Activated CD8-positive, alpha-beta memory T cell treated with anti-CD3 and anti-CD28 coated beads for 4 hours (primary cell): ENCODE measurements at places on chromosomes 12 and 14.

GRCh38 chr14:91167380-91167770, 53.5 kb downstream of the DGLUCY start:
- no peak for DNase-seq

- DNase-seq: no peak
Measured at GRCh38 chr12:91225316-91225715, 42.7 kb upstream of the DCN start.

- DNase-seq: no peak
Measured at GRCh38 chr14:94054936-94055335, 26.1 kb downstream of the DDX24 start.

- DNase-seq: no peak
Measured at GRCh38 chr12:118237052-118237665, 101.2 kb downstream of the PEBP1 start.

DNA sequence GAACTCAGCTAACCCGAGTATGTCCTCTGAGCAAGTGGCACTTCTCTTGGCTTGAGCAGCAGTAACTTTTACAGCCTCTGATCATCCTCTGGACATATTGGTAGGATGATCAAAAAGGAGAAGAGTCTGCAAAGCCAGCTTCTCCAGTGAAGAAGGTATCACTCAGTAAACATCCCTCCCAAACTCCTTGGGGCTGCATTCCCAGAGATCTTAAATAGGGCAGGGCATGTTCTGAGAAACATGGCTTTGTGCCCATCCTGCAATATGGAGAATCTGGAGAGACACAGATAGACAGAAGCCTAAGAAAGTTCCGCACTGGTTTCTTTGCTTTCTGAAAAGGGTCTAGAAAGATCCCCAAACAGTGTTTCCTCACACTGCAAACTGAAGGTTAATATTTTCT, 65.4 kb downstream of the RBM19 start:
- DNase-seq: no peak

DNA sequence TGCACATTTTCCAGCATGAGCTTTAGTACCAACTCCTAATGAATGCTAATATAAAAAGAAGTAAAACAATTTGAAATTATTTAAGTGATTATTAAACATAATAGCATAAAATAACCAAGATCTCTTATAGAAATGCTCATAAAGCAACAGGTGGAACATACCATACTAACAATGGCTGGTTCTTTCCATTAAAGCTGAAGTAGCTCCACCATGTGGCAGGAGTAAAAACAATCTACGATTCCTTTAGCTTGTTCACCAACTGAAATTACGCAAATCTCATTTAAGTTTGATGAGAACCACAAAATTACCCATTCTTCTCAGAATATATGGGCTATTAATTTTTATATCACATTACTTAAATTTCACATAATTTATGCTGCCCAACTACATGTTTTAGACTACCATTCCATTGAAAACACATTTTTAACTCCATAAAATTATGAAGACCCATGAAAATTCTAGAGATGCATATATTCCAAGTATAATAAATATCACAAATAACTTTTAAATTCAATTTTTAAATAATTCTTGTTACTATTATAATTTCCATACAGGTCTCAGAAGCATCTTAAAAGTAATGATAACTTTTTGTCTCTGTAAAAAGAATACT, 213.6 kb downstream of the DAD1 start:
- no peak for DNase-seq

GRCh38 chr14:52233693-52234092, 33.8 kb upstream of the PTGDR start:
- DNase-seq: no peak

DNA sequence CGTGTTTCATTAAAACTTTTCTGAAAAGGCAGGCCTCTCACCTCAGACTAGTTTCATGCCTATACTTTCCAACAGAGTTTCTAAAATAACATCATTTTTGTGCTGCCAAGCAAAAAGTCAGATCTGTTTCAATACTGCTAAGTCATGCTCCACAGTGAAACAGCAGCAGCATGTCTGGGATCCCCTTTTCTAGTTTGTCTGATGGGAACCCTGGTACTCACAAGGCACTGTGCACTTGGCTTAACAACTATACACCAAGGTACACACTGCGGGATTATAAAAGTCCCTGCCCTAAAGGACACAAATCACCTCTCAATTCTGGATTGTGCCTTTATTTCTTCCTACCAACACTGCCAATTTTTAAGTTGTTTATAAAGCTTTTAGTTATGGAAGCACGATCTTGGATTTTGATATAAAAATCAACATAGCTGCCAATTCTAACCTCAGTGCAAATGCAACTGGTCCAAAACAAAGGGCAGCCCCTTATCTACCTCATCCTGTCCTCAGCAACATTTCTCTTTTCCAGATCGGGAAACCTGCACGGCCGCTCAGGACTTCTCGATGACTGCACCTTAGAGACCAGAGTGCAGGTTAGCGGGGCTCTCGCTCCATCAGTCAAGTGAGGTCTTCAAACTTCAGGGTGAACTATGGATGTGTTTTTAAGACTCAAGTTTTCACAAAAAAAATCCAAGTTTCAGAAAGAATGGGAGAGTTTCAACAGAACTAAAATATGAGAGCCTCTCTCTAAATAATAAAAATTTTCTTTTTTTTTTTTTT, 1.7 kb upstream of the EIF5 start:
- DNase-seq: no peak

GRCh38 chr12:40144023-40144422, 38.1 kb upstream of the SLC2A13 start:
- no peak for DNase-seq

DNA sequence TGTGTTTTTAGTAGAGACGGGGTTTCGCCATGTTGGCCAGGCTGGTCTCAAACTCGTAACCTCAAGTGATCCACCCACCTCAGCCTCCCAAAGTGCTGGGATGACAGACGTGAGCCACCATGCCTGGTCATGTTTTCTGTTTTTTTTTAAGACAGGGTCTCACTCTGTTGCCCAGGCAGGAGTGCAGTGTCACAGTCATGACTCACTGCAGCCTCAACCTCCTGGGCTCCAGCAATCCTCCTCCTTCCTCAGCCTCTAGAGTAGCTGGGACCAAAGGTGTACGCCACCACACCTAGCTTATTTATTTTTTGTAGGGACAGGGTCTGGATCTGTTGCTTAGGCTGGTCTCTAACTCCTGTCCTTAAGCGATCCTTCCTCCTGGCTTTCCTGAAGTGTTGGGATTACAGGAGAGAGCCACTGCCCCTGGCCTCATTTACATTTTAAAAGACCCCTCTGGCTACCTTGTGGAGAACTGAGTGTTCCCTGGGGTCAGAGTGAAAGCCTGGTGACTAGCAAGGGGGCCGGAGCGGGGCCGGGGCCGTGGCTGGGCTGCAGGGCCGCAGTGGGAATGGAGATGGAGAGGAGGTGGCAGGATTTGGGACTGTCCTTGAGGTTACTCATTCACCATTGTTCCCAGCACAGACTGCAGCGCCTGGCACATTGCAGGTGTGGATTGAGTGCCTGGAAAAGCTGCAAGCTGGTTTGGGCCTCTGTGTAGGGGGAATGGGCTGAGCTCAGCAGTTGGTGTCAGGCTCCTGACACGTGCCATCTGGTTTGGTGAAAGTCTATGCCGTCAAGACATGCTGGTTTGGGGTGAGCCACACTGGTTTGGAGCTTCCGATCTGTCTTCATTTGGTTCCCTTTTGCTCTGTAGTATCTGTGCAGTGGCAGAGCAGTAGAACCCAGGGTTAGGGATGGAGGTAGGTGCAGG, 18.1 kb downstream of the KMT5A start:
- no peak for DNase-seq

GRCh38 chr12:114911196-114911595, 227.2 kb upstream of the TBX3 start:
- no peak for DNase-seq

GRCh38 chr12:6199531-6200255, 507 bp upstream of the CD9 start:
- DNase-seq: no peak

- no peak for DNase-seq
Measured at GRCh38 chr14:34324363-34324795, 137.7 kb downstream of the SPTSSA start.

DNA sequence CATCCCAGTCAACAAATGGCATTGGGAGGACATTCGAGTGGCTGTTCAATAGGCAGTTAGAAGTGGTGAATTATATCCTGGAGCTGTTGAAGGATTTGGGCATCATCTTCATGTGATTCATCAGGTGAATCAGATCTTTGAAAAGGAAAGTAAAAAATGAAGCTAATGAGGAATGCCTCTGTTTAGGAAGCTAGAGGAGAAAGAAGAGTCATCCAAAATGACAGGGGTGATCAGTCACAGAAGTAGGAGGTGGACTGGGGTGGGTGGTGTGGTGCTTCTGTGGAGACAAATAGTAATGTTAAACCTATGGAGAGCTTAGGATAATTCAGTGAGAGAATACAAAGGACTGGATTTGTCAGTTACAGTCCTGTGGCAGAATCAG, 32.7 kb downstream of the DIP2B start:
- DNase-seq: no peak
